ENCODE measurements at places on chromosomes 6 and 20.
A peak's percentile ranks its signal among the peaks of the same experiment; 100 is the strongest.

DNA sequence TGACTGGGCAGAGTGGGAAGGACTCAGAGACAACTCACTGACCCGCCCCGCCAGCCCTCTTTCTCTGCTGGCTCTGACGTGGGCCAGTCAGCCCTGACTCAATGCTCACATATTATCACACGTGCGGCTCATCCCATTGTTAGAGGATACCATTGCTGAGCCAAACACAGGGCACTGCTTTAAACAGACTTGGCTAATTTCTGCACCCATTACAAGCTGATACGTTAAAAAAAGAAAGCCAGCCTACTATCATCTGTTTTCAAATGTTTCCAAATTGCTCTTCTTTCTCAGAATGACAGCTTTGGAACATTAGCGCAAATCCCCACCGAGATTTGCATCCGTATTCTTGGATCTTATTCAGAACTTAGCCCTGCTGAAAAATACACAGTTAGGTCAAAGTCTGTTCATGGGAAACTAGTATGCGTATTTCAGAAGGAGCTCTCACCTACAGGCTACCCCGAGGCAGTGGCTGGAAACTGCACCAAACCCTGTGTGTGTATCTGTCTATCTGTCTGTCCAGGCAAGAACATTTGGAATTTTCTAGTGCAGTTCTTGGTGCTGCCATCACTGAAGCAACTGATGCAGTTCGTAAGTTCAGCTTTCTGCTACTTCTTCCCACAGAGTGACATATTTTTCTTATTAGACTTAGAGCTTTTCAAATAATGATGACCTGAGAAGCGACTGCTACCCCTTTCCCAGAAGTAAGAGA lies 32.8 kb downstream of the RAMACL start:
- DNase-seq: no peak

- no peak for DNase-seq
These were observed 24.4 kb downstream of the FOXQ1 start for GRCh38 chr6:1336246-1336843.

DNA sequence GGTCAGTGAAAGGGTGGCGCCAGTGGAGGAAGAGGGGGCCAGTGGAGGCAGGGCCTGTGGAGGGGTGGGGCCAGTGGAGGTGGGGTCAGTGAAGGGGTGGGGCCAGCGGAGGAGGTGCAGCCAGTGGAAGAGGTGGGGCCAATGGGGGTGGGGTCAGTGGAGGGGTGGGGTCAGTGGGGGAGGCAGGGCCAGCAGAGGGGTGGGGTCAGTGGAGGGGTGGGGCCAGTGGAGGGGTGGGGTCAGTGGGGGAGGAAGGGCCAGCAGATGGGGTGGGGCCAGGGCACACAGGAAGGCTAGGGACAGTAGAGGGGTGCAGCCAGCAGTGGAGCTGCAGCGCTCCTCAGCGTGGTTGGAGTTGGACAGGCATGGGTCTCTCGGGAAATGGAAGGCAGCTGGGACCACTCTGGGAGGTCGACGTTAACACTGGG lies 18.7 kb downstream of the ADRM1 start:
- DNase-seq: no peak

- no peak for DNase-seq
These were observed 7.6 kb downstream of the TFAP2C start for GRCh38 chr20:56636716-56637115.

GRCh38 chr6:163877877-163878639 lies 463.5 kb downstream of the QKI start:
- no peak for DNase-seq

GRCh38 chr6:7131390-7131789 lies 23.6 kb downstream of the RREB1 start:
- no peak for DNase-seq

GRCh38 chr6:16766836-16767745 lies 5.8 kb upstream of the ATXN1 start:
- DNase-seq: no peak

- DNase-seq: no peak
These were observed 29.9 kb downstream of the HS3ST5 start for GRCh38 chr6:114312931-114313330.

- DNase-seq: no peak
These were observed 4.9 kb upstream of the BIRC7 start for GRCh38 chr20:63230800-63231268.

DNA sequence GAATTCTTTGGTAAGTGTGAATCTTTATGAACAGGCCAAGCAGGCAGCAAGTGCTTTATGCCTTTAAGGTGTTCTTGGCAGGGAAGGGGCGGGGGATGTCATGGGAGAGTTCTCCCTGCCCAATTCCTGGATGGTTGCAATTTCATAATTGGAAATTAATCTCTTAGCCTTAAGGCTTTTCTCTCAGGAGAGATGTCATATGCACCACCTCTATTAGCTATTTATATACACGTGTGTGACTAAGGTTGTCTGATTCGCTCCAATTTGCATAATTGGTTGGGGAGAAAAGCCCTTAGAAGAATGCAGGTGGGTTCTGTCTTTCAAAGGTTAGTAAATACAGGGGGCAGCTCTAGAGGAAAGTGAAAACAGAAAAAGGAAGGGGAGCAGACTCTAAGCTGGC lies 5.2 kb upstream of the ENPP5 start:
- DNase-seq: no peak

DNA sequence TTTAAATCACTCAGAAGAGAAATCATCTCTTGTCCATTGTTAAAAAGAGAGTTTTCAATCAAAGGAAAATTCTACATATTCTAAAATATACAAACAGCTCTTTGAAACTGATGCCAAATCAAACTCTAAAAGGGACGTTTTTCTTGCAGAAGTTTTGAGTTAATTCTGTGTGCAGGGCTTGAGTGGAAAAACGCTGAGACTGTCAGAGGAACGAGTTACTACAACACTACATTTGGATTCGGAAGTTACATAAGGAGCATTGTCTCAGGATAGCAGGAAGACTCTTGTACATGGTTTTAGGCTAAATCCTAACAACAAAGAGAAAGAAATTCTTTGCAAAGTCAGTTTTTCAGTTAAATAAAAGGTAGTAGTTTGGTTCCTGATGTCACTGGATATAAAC lies 155.7 kb upstream of the SUPT3H start:
- DNase-seq: no peak

DNA sequence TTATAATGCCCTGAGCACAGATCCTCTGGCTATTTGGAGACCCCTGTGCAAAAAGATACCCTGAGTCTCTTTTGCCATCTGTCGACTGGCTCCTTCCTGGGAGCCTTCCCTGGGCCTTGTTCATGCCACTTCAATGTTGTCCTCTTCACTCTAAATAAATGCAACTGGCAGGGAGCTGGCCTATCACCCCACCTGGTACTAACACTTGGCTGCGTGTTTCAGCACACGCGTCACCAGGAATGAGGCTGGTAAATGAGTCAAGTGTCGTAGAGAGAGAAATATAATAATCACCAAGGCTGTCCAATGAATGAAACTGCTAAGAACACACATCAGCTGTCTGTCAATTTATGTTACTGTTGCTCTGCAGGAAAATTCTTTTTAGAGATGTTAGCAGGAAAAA lies 374.6 kb upstream of the JARID2 start:
- DNase-seq: no peak

DNA sequence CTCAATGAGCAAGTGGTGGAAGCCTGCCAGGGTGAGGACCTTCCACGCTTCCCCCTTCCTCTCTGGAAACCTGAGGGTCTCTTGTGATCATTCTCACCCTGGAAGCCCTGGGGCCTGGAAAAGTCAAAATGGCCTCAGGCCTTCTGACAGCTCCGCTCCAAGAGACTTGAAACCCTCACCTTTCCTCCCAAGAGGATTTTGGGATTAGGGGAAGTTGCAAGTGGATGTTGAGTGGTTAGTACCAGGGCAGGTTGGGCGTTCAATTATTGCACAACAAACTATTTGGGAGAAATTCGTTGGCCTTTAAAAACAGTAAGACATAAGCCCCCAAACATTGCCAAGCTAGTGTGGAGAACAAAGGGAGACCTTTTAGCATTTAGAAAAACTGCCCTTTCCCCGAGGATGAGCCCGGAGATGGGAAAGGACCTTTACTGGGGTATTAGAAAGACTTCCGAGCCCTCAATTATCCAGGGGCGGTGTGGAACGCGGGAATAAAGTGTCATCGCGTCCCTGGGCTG lies 4.7 kb downstream of the NKX2-2 start:
- no peak for DNase-seq

DNA sequence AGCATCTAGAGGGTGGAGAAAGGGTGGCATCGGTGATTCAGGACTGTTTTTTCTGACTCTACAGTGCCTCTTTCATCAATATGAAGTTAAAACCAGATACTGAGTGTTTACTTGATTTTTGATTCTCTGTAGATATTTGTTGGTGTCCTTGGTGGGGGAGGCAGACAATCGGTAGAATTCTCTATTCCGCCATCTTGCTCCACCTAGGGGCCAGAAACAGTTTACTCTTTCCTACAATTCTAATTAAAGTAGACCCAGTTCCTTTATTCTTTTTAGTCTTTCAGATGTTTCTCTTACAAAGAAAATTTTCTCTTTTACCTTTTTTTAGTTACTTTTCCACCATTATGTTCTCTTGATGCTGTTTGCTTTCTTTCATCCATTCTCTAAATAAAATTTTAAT lies 162.1 kb upstream of the RAB32 start:
- no peak for DNase-seq

- no peak for DNase-seq
These were observed 67.8 kb upstream of the FAM83B start for GRCh38 chr6:54778731-54779130.

- DNase-seq: no peak
These were observed 180.9 kb downstream of the TTLL2 start for GRCh38 chr6:167505782-167506181.

DNA sequence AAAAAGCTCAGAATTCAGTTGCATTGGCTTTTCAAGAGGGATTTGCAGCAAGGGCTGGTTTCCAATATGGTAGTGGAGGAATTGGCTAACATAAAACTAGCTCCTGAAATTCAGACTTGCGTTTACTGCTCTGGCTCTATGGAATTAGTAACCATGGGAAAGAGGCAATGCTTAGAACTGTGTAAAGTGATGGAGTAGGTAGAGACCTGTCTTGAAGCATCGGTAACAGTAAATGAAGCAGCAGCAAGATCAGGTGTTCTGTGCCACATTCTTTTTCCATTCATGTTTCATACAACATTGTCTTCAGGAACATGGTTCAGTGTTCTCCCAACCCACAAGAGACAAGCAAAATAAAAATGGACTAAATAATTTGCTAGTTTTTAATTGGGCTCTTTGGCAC lies 6.5 kb downstream of the IRF4 start:
- no peak for DNase-seq

DNA sequence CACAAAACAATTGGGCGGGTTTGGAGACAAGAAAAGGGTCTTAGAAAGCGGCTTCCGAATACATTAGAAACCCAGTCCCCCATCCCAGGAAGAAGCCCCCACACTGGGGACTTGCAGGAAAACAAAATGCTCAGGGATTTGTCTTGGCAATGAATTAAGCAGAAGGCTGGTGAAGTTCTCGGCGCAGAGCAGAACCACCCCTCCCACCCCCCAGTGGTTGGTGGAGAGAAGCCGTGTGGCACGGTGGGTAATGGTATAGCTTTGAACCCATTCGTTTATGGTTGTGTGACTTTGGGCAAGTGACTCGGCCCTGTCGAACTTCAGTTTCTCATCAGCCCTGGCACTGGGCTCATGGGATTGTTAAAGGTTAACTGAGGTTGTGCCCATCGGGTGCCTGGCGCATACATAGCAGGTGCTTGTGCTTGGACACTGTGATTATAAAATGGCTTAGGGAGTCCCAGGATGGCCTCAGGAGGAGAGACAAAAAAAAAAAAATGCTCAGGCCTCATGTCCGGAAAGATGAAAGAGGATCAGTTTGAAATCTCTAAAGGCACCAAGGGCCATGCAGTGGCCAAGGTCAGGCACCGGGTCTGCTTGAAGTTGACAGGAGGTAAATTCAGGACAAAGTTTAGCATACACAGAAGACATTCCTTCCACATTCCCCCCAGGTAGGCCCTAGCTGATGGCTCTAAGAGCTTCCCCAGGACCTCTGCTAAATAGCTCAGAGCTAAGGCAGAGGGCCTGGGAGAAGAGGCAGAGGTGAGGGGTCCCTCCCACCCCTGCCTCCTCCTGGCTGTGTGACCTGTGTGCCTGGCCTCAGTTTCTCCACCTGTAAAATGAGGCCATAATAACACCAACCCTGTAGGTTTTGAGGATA lies 120.1 kb upstream of the PTPN1 start:
- DNase-seq: no peak

GRCh38 chr6:137024237-137024990 lies 20.4 kb downstream of the IL20RA start:
- no peak for DNase-seq

GRCh38 chr6:32192608-32193039 lies at the start of gene GPSM3:
TSS of gene GPSM3 (minus strand) at chr6:32192643. CDS start at chr6:32192513, 130 bp downstream.
- DNase-seq: no peak

- no peak for DNase-seq
These were observed 124.4 kb upstream of the RALGAPA2 start for GRCh38 chr20:20836836-20837235.

GRCh38 chr20:13296070-13296469 lies 75.0 kb downstream of the ISM1 start:
- DNase-seq: no peak

DNA sequence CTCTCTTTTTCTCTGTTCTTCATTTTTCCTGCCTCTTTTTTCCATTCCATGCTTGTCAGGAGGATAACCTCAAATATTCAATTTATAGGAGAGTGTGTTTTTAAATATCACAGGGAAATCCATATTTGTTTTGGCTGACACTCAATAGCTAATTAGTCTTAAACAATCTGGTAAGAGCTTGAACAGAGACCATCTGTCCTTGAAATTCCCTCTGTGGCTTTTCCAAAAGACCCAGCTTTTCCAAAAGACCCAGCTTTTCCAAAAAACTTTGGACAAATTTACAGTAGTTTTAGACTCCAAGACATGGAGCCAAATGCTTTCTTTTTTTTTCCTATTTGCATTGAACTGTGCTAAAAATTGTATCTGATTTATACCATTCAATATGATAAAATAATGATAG lies 127.4 kb upstream of the FAM83B start:
- peak; percentile 94 for DNase-seq

DNA sequence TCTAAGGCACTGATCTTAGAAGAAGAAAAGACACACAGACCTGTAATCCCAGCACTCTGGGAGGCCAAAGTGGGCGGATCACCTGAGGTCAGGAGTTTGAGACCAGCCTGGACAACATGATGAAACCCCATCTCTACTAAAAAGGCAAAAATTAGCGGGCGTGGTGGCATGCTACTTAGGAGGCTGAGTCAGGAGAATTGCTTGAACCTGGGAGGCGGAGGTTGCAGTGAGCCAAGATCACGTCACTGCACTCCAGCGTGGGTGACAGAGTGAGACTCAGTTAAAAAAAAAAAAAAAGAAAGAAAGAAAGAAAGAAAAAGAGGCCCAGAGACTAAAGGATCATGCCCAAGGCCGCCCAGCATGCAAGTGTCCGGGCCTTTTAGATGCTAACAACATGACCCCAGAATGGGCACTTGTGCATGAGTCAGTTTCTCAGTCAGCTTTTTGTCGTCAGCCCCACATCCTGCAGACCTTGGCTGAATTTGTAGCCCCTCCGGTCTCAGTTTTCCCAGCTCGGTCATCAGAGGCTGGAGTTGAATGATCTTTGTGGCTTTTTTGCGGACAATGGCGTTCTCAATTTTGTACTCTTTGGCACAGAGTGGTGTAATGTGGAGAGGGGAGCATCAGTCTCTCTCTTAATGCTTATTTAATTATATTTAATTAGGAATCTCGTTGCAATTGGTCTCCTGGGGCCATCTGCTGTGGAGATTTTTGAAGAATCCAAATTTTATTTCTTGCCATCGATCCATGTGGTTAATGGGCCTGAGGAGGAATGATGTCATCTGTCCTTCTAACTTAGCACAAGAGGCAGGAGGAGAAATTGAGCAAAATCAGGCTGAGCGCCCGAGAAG lies 30.6 kb upstream of the APCDD1L start:
- no peak for DNase-seq

Data from NCI-H1694 (cell line).